ENCODE measurements at places on chromosomes 12 and 14. TPM values are rescaled to one million over a fixed set of nuclear protein-coding genes. Genes with fewer than 3 reads are reported as not detected.

DNA sequence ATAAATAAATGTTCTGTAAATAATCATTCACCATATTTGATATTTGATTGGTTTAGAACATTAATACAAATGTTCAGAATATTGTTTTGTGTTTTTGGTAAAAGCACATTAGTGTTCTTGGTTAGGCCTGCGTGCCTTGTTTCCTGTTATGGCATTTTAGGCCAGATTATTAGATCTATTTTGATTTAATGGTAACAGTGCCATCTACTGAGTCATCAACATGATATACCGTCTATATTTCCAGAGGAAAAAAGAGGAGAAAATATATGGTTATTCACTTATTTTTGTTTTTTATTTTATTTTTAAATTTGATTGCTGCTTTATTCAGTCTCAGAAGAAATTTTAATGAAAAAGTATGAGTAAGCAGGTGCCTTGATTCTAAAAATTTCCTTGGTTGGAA is 60.3 kb downstream of the GPHN start:
- no peak for DNase-seq

DNA sequence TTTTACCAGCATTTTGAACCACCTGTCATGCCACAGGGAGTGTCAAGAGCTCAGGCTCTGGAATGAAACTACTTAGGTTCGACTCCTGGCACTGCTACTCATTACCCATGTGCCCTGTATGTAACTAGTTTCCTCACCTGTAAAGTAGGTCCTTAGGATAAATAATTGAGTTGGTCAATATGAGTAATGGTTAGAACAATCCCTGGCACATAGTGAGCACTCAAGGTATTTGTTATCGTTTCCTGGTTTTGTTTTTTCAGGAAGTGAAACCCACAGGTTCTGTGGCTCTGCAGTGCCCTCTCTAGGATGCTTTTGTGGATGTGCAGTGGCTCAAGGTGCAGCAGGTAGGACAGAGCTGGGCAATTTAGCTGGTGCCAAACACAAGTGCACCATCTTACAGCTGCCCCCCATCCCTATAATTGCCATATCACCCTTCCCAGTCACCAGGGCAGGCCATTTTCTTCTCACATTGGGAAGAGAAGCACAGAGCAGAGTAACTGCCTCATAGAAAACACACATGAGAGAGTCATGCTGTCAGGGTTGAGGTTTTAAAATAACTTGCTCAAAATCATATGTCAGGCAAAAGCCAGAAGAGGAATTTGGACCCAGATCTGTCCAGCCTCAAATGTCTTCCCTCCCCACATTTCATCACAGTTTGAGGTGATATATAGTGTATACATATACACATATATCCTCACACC is 297.5 kb downstream of the RPAP3 start:
- peak; percentile 34 for DNase-seq

DNA sequence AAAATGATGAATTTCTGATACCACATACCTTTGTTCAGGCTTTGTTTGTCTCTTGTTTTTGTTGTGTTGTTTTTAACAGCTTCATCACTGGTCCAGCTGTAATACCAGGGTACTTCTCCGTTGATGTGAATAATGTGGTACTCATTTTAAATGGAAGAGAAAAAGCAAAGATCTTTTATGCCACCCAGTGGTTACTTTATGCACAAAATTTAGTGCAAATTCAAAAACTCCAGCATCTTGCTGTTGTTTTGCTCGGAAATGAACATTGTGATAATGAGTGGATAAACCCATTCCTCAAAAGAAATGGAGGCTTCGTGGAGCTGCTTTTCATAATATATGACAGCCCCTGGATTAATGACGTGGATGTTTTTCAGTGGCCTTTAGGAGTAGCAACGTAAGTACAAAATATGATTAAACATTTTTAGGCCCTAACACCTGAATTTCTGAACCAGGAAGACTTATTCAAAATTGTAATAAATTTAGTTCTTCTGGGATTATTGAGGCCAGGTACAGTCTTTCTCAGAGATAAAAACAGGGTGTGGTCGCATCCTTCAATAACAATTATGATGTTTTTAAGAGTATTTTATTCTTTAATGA is 22.4 kb downstream of the RXYLT1 start:
- DNase-seq, result no peak

Gene ITGB7
- total RNA-seq, result 1.4 TPM

Gene SMIM41
- 0.14 TPM for total RNA-seq

DNA sequence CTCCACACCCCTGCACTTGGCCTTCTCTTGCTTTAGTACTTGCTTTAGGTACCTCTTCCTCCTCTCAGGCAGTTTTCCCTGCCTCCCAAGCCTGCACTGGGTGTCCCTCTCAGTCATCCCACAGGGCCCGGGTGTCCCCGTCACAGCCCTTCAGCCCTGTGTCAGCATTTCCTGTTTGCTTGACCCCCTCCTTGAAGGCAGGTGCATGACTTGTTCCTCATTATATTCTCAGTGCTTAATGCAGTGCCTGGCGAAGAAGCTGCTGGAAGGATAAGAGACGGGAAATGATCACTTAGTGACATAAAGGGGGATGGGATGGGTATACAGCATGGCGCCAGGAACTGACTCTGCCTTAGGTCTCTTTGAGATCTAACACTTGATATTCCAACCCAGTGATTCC is 61.5 kb downstream of the IQSEC3 start:
- DNase-seq, result no peak

DNA sequence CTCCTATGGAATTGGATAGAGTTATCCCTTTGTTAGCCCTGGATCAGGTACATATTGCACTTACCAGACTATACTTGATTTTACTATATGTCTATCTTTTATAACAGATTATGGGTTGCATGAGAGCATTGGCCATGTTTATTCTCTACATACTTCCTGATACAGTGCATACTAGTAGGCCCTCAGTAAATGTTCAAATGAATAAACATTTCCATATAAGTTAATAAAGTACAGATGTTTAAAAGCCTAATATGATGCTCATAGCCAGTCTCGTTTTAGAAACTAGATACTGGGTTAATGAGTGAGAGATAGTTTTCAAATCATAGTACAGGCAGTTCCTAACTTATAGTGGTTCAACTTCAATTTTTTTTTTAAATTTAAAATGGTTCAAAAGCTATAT is 39.5 kb upstream of the TOMM20L start:
- DNase-seq, result no peak

GRCh38 chr14:85953265-85953664 is 423.3 kb downstream of the FLRT2 start:
- DNase-seq, result no peak

DNA sequence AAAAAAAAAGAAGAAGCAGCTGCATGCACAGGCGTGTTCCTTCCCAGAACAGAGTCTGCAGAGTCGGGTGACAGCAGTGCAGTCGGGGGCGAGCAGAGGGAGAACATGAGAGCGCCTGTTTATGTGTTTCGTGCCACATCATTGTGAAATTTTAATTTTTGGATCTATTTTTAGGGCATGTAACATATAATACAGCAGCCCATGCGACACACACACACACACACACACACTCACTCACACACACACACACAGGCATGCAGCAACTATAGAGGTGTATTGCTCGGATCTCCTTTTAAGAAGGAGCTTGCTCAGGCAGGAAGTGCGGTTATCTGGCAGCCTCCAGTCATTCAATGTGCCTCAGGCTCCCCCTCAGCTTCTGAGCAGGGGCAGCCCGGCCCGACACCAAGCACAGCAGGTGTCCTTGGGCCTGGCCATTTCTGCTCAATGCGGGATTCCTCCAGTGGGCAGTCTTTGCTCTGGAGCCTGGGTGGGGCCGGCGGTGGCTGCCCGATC is 71.8 kb downstream of the ZNF664 start:
- DNase-seq, result no peak

- no peak for DNase-seq
Observed at GRCh38 chr12:30814295-30814655, 59.5 kb upstream of the CAPRIN2 start.

DNA sequence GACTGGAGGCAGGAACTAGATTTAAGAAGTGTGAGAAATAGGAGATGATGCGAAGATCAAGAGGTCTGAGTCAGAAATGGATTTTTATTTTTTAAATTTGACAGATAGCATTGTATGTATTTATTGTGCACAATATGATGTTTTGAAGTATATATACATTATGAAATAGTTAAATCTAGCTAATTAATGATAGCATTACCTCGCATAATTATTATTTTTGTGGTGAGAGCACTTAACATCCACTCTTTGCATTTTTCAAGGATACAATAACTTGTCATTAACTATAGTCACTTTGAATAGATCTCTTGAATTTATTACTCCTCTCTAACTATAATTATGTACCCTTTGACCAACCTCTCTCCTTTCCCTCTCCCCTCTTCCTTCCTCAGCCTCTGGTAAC is 3.7 kb downstream of the SMOC1 start:
- no peak for DNase-seq

DNA sequence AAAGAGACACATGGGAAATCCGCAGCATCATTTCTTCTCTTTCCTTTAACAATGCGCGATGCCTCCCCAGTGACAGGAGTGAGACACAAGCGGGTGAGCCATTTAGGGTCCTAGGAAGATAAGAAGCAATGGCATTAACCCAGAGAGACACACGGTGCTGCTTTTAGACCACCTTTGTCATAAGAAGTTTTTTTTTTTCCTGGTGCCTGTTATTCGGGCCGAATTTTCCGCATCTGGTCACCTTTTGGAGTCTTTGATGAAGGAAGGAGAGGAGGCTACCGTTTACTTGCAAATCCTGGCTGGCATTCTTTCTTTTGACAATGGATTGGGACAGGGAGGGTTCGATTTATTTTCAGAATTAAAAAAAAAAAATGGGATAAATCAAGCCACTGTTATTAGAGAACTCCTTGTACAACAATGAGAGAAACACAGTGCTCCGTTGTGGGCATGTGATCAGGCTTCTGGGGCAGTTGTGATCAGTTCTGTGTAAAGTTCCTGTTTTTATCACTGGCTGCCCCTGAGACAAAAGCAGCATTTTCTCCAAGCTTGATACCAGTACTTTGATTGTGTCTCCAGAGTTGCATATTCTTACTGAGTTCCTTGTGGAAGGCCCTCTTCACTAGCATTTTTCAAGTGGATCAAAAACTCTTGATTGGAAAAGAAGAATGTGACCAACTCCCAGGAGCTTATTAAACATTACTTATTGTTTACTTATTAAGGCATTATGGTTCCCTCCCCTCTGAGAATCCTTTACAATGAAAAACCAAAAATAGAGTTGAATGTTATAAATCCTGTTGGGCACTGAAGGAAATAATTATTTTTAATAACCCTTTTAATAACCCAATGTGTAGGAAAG is 1.1 kb downstream of the DIP2B start:
- DNase-seq, result no peak

Measured in WTC11 (cell line).